Suppressor macrophage (primary cell): ENCODE measurements at places on chromosomes 7 and 10.

- no peak for DNase-seq
These were observed 50.4 kb downstream of the NRAP start for GRCh38 chr10:113613427-113613826.

GRCh38 chr7:45225948-45226335 lies 68.4 kb downstream of the RAMP3 start:
- no peak for DNase-seq

DNA sequence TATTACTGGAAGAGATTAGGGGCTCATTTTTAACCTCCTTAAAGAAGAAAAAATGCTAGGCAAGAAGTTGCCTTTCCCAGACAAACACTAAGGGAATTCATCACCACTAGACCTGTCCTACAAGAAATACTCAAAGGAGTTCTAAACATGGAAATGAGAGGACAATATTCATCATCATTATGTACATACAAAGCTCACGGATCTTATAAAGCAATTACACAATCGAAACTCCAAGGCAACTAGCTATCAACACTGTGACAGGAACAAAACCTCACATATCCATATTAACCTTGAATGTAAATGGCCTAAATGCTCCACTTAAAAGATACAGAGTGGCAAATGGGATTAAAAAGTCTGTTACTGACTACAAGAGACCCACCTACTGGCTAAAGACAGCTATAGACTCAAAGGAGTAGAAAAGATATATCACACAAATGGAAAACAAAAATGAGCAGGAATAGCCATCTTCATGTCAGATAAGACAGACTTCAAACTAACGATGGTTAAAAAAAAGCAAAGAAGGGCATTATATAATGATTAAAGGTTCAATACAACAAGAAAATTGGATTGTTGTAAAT lies 246.6 kb downstream of the ADRA2A start:
- no peak for DNase-seq

DNA sequence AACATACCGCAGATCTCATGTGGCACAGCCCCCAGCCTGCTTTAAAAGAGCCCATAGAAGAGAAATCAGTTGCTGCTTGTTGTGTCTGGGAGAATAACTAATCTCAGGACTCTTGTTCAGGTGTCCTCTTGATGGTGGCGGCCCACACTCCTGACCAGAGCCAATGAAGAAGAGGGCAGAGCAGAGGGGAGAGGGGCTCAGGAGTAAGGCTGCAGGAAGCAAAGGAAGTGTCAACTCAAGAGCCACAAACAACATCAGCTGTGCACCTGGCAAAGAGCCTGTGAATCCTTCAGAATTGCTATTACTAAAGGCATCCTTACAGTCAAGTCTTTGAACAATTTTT lies 59.8 kb upstream of the PTN start:
- no peak for DNase-seq

- DNase-seq: no peak
These were observed 59.1 kb downstream of the TFAM start for GRCh38 chr10:58444321-58444720.

DNA sequence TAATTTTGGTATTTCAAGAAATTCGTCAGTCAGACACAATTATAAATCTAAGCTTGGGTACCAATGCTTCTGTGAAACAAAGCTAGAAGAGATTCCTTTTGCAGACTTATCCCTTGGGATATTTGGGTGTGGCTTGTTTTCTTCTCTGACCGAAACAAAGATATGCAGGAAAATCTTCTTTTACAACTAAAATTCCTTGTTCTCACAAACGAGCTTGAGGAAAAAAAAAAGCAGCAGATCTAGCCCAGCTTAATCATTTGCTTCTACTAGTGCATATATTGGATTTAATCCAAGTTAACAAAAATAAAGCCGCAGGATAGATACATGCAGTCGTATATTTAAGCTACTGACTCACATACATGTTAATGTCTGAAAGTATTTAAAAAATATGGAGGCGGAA lies 104.2 kb downstream of the PRTFDC1 start:
- DNase-seq: no peak
